ENCODE measurements at places on chromosomes 2 and 18.

DNA sequence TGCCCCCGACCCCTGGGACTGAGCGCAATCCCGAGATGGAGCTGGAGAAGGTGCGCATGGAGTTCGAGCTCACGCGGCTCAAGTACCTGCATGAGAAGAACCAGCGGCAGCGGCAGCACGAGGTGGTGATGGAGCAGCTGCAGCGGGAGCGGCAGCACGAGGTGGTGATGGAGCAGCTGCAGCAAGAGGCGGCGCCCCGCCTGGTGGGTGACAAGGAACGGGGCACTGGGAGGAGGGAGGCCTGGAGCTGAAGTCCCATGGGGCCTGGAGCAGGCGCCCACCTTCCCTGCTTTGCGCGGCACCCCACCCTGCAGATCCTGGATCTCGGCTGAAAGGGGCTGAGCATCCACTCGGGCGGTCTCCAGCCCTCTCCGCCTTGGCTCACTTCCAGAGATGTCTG, 1.2 kb downstream of the TMEM247 start:
- DNase-seq = no peak

DNA sequence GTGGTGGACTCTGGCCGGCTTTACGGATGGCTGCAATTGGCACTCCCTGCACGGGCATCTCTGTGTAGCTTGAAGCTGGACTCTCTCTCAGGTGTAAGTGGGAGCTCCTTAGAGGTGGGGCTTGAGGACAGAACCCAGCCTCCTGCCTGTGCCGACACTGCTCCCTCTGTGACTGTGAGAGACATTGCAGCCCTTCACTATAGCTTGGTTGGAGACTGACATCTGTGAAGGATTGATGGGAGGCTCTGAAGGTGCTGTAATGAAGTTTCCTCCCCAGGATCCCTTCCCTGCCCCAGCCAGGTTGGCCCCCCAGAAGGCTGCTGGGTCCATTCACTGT, 166.7 kb downstream of the SH3RF3 start:
- DNase-seq = no peak

- DNase-seq = no peak
These were observed 201.2 kb downstream of the PIK3C3 start for GRCh38 chr18:42156281-42156680.

GRCh38 chr18:47929681-47930198, 719 bp downstream of the SMAD2 start:
- no peak for DNase-seq

DNA sequence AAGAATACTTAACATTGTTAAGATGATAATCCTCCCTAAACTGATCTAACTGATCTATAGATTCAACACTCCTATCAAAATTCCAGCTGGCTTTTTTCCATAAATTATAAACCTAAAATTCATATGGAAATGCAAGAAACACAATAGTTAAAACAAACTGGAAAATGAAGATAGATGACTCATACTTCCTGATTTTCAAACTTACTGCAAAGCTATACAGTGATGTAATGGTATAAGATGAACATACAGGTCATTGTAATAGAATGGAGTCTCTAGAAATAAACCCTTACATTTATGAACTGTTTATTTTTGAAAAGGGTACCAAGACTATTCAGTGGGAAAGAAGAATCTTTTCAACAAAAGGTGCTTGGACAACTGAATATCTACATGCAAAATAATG, 32.3 kb downstream of the UBXN4 start:
- DNase-seq = no peak

- no peak for DNase-seq
These were observed 83.1 kb downstream of the TMEM247 start for GRCh38 chr2:46562451-46562840.

GRCh38 chr2:58981237-58981636, 740.1 kb upstream of the FANCL start:
- no peak for DNase-seq

- DNase-seq = peak; percentile 54
These were observed 46.3 kb upstream of the CCDC150 start for GRCh38 chr2:196592911-196593881.

All from NCI-H774 (cell line).